Pulmonary artery endothelial cell (primary cell): ENCODE measurements at places on chromosomes 3 and 15. TPM values are rescaled to one million over a fixed set of nuclear protein-coding genes. Genes with fewer than 3 reads are reported as not detected.

Gene CLDN18
- not detected in 2 replicates for total RNA-seq

Gene MINAR1
- 0.28 and 0.92 TPM in 2 replicates for total RNA-seq

Gene ECE2
- not detected in 2 replicates for total RNA-seq

- no peak for DNase-seq
Observed at GRCh38 chr3:66405701-66406091, 95.1 kb downstream of the LRIG1 start.

GRCh38 chr3:111979434-111980038, 710 bp downstream of the ABHD10 start:
- no peak for DNase-seq

DNA sequence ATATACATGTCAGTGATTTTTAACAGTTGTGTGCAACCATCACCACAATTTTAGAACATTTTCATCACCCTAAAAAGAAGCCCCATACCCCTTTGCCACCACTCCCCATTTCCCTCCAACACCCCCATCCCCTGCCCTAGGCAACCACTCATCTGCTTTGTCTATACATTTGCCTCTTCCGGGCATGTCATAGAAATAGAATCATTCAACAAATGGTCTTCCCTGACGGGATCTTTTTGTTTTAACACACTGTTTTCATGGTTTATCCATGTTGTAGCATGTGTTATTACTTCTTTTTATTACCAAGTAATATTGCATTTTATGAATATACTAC, 4.0 kb downstream of the VILL start:
- no peak for DNase-seq

- peak; percentile 49 for DNase-seq
Observed at GRCh38 chr15:88897456-88898194, 2.3 kb upstream of the HAPLN3 start.

DNA sequence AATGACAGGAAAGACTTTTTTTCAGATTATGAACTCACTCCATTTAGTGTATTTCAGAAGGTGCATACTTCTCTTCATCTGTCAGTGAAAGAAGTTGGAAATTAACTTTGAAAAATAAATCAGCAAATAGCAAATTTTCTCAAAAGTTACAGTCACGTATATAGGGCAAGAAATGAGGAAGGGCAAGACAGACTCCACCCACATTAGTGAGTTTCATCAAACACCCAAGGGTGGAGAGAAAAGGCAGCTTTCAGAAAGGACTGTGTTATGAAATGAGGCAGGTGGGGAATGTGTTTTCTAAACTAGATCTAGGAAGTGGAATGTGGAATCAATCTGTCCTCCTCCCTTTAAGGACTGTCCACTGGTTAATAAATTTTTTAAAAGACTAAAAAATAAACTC, 2.9 kb downstream of the SLC22A13 start:
- DNase-seq: no peak

DNA sequence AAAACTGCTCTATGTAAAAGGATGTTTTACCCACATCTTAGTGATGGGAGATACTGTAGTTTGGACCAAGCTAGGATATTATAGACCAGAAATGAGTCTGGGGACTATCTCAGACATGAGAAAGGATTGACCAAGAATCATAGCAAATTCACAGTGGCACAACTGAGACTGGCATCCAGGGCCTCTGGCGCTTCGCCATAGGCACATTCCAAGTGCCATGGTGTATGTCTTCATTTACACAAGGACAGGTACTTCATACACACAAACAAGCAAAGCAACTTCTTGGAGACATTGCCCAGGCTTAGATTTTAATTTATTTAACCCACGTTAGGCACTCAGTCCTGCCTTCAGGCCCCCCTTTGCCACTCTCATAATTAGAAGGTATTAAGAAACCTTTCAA, 28.9 kb downstream of the CACNA1D start:
- no peak for DNase-seq
